ENCODE measurements at places on chromosomes 11 and 22. TPM values are rescaled to one million over a fixed set of nuclear protein-coding genes. Genes with fewer than 3 reads are reported as not detected.
A peak's percentile ranks its signal among the peaks of the same experiment; 100 is the strongest.

DNA sequence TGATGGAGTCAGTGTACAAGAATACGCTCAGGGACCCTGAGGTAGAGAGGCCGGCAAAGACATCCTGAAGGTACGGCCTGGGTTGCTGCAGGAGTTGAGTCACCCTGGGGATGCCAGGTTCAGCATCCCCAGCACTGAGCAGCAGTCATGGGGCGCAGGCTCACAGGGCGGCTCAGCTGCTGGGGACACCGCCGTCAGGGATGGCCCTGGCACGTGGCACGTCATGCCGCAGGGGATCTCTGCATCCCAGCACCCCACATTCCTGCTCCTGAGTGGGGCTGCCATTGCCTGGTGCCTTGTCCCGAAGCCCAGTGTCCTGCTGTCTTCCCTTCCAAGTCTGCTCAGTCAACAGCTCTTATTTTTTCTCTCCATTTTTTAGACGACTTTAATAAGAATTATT is 168.7 kb upstream of the NTM start:
- no peak for DNase-seq

DNA sequence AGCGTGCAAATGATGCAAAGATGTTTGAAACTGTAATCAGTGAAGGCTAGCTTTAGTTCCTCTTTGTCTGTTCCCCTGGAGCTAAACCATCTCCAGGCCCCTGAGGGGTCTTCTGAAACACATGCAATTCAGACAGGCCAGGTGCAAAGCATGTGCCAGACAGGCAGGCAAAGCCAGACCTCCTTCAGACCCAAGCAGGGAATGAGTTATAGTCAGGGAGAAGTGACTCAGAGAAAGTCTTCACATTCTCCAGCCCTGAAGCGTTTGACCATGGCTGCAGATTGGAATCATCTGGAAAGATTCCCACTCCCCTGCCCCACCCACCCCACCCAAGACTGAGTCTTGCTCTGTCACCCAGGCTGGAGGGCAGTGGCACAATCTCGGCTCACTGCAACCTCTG is 187.0 kb upstream of the ISX start:
- no peak for DNase-seq

- no peak for DNase-seq
These were observed 66.5 kb upstream of the SLC25A18 start for GRCh38 chr22:17496841-17497240.

DNA sequence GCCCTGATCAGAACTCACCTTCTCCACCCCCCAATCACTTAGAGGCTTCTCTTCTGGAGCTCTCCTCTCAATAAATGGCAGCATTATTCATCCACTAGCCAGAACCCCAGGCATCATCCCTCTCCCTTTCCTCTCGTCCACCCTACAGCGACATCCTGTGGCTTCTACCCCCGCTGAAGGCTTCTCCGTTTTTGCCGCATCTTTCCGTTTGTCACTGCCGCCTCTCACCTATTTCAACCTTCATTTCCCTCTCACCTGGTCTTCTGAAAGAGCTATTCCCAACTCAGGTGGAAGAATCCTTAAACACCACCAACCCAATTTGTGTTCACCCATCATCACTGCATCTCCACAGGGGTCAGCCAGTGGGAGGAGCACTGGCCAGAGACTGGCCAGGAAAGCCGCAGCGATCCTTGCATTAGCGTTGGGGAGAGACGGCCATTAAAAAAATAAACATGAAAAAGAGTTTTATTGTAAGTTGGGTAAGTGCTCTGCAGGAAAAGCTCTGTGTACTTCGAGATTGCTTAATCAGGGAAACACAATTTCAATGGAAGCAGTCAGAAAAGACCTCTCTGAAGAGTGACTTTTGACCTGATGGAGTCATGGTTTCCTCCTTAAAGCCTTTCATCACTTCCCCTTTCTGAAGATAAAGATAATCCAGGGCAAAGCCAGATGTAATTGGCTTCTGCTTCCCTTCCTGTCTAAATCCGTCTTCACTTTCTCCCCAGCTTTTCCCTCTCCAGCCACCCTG is 36.7 kb downstream of the SPATA19 start:
- no peak for DNase-seq

DNA sequence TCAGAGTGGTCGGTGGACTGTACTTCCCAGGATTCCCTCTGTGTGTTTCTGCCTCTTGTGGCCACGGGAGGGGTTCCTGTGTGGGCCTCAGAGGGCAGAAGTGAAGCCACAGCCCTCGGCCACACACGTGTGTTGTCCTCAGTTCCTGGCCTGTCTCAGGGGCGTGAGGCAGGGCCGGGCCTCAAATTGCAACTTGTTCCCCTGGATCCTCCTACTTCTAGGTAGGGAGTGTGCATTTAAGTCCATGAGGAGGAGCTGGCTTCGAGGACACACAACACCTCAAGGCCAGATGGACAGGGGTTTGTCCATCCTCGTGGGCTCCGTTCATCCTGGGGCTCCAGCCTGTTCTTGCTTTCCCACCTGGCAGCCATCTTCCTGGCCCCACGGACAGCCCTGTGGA is 573.0 kb downstream of the TBC1D22A start:
- DNase-seq, result no peak

DNA sequence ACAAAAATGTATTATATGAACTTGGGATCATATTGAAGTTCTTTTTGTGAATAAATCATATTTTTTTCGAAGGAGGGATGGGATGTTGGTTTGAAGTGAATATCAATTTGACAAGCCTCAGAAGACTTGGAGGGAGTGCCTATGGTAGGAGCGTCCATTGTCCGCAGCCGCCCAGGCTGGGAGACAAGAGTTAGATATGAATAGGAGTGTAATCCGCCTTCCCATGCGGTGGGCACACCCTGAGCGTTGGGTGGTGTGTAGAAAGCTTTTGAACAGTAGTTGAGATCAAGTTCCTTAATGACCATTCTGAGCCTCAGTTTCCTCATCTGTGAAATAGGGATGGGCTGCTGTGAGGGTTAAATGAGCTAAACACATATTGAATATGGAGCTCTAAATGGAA is 7.0 kb downstream of the CD82 start:
- no peak for DNase-seq

DNA sequence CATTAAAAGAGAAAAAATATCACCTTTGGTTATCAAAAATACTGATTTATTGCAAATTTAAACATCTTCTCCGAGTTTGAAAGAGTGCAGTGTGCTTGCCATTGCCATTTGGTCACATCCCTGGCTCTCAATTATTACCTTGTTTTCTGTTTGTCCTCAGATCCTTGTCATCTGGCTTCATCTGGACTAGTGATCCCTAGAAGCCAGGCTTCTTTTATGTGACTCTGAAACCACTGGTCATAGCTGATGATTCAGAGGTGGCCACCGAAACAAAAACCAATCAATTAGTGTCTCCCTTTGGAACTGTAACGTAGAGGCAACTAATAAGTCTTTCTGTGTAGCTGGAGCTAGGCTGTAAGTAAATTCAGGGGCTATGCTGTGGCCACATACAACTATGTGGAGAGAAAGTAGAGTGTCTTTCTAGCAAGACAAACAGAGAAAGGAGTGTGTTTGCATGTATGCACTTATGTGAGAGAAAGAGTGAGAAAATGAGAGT is 237.9 kb downstream of the LUZP2 start:
- no peak for DNase-seq

GRCh38 chr22:42637555-42637954 is 2.8 kb downstream of the ATP5MGL start:
- no peak for DNase-seq

GRCh38 chr22:46734830-46735453 is 3.1 kb downstream of the CERK start:
- no peak for DNase-seq

GRCh38 chr11:7892840-7893254 is 38.2 kb downstream of the OR10A6 start:
- peak; percentile 80 for DNase-seq

DNA sequence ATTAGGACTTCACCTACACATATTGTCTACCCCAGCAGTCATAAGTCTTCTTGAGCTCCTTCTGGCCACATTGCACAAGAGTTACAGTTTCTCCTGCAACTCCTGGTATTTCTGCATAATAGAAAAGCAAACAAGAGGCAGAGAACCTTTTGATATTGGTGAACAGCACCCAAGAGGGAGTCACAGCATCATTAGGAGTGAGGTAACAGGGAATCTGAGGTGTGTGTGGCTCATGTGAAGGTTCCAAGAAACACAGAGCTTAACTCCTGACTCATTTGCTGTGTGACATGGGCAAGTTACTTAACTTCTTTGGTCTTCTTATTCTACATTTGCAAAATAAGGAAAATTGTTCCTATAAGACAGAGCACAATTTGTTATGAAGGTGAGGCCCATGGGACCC is 374.6 kb downstream of the INSC start:
- DNase-seq, result no peak

DNA sequence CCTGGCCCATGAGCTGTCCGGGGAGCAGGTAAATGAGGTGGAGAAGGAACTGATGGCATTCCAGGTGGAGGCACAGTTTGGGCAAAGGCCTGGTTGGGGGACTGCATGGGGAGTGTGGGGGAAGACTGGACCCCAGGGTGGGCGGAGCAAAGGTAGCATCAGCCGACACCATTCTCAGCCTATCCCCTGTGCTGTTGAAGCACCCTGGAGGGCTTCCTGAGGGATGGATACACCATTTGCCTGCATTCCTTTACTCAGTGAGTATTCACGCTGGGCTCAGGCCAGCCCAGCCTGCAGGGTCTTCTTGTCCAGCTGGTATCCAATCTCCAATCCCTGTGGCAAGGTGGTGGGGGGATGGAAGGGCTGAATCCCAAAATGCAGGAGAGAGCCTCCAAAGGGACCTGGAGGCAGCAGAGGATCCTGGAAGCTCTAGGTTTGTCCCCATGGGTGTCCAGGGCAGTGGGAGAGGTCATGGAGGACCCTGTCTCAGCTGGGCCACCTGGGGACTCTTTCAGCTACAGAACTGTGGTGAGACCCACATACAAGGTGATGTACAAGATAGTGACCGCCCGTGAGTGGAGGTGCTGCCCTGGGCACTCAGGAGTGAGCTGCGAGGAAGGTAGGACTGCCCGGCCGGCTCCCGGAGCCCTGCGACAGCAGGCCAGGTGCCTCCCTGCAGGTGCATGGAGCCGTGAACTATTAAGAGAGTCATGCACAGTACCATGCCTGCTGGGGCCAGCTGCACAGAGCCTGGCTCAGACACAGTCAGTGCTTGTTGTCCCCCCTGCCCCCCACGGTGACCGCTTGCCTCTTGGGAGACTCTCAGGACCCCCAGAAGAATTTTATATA is 9.5 kb downstream of the EMID1 start:
- peak; percentile 0 for DNase-seq

GRCh38 chr22:44366372-44367300 is 53.9 kb upstream of the SHISAL1 start:
- DNase-seq, result no peak

DNA sequence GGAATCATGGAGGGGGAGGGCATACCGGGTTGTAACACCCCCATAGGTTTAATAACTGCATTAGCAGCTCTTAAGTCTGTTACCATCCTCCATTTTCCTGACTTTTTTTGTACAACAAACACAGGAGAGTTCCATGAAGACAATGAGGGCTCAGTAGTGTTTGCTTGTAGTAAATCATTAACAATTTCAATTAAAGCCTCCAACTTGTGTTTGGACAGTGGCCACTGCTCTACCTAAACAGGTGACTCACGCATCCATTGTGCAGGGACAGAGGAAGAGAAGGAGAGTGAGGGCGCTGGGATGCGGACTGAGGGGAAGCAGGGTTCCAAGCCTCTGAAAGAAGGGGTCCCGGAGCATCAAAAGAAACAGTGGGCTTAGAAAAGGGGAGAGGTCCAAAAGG is 21.3 kb upstream of the MTNR1B start:
- peak; percentile 4 for DNase-seq

GRCh38 chr11:3021125-3021524 is 29.0 kb upstream of the NAP1L4 start:
- peak; percentile 65 for DNase-seq

Gene TPP1
- polyA plus RNA-seq, result 25.5 TPM

Gene MIOX
- 0.28 TPM for polyA plus RNA-seq

Gene OOSP4A
- not detected for polyA plus RNA-seq

Gene MIAT
- 0.27 TPM for polyA plus RNA-seq

Gene MEI1
- 16.8 TPM for polyA plus RNA-seq

Gene TCN1
- 1.9 TPM for polyA plus RNA-seq

Gene CDKN1C
- 29.7 TPM for polyA plus RNA-seq

Gene TNNI2
- polyA plus RNA-seq, result 7.8 TPM
